Stimulated activated CD8-positive, alpha-beta memory T cell treated with anti-CD3 and anti-CD28 coated beads, Interleukin-15, amount 100 ng/mL, for 24 hours (primary cell): ENCODE measurements at places on chromosomes 1 and 21.

- no peak for DNase-seq
Observed at GRCh38 chr1:220342853-220343252, 70.6 kb upstream of the RAB3GAP2 start.

DNA sequence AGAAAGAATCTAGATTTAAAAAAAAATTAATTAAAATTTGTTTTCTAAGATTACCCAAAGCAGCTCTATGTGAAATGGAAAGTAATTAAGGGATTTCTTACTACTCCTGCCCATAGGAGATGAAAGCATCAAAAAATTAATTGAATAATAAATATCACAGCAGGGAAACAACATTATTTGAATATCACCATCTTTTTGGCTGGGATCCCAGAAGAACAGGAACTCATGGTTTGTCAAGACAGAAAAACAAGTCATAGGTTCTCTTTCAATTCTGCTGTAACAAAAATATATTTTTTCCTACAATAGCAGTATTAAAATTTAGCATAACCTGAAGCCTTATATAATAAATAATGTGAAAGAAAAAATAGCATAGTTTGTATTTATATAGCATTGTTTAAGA is 1713.4 kb downstream of the NCAM2 start:
- no peak for DNase-seq

DNA sequence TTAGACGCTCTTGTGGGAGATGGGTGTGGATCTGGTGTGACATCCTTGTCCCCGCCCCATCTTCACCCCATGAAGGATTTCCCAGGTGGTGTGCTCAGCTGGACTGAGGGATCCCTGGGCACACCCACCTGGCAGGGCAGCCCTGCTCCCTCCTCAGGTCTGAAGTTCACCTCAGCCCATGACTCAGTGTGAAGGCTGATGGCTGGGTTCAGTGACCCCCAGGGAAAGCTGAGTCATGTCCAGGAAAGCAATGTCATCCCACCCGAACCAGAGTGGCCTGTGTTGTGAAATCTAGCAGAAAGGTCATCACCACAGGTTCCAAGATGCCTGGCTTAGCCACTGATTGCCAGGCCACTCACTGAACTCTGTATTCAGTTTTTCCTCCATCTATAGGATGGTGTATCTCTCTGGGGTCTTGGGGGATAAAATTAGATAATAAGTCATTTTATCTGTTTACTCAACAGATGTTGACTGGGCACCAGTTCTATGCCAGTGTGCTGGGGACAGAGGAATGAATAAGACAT is 97.7 kb upstream of the JUN start:
- DNase-seq: no peak

GRCh38 chr1:200242110-200243041 is 167.5 kb downstream of the ZNF281 start:
- DNase-seq: no peak

DNA sequence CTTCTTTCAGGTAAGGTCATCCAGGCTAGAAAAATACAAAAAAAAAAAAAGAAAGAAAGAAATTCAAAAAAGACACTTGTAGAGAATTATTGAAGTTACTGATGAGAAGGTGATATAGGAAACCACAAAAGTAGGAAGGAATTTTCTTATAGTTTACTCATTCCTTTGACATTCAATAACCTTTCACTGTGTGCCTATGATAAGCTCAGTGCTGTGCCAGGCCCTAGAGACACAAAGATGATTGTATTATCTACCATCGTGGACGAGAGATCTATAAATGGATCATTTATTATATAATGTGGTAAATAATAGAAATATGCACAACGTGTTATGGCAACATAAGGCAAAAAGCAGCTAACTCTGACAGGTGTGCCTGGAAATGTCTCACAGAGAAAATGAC is 109.6 kb upstream of the NGF start:
- no peak for DNase-seq

GRCh38 chr21:26758083-26758880 is 86.9 kb downstream of the ADAMTS1 start:
- DNase-seq: no peak

DNA sequence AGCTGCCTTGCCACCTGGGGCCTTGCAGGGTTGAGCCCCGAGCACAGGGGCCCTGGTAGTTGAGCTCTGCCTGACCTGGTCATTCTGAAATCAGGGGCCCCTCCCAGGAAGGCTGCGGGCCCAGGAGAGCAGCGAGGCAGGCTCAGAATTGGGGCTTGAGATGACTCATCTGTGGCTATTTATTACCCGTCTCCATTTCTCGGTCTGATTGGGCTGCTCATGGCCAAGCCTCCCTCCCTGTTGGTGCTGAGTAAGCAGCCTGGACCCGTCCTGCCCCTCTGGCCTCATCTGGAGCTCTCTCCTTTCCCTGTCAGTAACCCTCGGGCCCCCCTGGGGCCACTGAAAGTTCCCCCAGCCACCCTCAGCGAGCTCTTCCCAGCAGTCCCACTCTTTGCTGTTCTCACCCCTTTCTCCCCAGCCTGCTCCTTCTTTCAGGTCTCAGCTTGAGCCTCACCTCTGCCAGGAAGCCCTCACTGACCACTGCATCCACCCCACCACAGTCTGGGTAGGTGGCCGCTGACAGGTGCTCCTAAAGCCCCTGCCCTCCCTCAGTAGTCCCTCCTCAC is 11.0 kb upstream of the TNFRSF8 start:
- DNase-seq: no peak

DNA sequence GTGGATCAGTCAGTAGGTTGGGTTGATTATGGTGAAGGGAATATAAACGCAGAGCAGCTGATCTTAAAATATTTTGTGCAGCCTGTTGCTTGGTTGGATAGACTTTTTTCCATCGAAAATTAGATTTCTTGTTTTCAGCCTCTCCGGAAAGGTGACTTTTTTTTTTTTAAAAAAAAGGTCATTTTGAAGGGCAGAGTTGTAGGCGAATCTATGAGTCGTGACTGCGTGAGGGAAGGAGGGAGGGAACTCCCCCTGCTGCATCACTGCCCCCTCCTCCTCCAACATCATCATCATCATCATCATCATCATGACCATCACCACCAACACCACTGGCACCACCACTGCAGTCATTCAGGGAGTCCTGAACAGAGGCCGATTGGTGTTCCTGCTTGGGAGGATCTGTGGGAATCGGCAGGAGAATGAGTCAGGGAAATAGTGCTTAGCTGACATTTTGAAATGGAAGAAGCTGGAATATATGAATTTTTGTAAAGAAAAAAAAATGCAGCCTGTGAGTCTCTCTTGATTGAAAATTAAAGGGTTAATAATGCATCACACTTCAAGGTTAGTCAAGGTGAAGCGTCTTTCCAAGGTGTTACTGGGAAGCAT is 1.2 kb downstream of the ATP1B1 start:
- no peak for DNase-seq

GRCh38 chr1:245475961-245476516 is 321.3 kb downstream of the KIF26B start:
- DNase-seq: no peak

DNA sequence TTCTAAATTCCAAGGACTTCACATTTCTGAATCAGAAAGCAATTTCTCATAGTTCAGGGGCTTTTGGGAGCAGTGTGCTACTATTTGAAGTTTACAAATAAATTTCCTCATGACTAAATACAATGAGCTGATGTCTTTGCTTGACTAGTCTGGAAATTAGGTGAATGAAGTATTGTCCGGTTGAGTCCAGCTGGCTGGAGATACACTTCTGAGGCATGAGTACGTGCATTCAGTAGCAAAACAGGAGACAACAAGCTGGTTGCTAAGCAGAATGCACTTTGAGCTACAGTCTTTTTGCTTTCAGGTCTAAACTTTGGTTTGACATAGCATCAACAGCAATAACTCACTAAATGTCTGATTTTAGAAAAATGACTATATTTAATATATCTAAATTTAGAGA is 27.1 kb downstream of the ZNHIT6 start:
- no peak for DNase-seq

DNA sequence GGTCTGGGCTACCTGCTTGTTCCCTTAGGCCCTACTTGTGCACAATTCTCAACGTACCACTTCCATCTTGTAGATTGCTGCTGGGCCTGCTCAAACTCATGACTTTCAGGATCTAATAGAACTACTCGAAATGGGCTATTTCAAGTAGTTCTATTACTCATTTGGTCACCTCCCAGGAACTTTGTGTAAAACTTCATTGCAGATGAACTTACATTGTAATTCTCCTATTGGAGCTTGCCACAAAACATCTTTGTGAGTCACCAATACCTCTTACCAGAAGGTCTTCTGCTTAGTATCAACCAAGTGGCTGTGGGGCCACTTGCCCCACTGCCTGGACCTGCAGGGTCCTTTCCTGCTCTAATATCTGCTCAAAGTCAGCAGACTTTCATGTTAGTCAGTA is 10.7 kb upstream of the MYOCOS start:
- no peak for DNase-seq

DNA sequence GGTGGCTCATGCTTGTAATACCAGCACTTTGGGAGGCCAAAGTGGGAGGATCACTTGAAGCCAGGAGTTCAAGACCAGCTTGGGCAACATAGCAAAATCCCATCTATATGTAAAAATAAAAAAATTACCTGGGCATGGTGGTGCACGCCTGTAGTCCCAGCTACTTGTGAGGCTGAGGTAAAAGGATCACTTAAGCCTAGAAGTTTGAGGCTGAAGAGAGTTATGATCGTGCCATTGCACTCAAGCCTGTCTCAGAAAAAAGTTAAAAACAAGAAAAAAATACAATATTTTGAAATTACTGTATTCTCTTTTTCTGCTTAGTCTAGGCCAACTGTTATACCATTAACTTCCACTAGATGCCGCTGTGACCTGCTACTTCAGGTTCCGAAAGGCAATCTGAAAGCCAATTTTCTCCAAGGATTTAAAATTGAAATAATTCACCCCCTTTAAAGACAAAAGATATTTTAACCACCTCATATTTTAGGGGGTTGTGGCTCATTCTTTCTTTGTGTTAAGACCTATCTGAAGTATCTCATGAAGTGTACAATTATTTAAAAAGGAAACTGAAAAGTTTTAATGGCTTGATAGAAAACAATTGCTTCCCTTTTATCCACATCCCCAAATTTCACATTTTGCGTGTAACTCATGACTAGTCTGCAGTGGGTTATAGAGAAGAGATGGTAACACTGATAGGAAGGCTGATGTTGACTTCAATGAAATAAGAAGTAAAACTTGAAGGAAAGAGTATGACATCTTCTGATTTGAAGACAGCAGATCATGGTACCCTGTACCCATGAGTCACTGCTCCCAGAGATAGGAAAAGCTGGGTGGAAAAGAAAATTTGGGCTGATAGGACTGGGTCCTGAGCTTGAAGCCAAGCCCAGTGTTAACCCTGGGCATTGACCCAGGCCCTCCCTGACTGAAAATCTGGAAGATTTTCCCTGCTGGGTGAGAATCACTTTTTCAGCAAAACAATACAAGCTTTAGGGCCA is 24.4 kb upstream of the CLDN14 start:
- no peak for DNase-seq

DNA sequence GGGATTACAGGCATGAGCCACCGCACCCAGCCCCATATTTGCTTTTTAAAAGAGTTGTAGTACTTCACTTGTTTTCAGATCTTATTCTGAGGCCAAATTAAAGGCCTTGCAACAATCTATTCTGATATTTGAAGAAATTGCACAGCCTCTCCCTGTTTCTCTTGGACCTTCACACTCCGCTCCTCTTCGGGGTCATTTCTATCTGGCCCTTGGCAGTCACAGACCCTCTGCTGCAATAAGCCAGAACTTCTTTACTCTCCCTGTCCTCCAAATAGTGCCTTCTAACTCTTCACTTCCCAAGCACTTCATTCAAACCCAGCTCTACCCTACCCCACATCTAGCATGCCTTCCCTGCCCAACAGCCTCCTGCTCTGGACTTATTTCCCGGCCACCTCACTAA is 110.7 kb downstream of the LAMC2 start:
- no peak for DNase-seq

DNA sequence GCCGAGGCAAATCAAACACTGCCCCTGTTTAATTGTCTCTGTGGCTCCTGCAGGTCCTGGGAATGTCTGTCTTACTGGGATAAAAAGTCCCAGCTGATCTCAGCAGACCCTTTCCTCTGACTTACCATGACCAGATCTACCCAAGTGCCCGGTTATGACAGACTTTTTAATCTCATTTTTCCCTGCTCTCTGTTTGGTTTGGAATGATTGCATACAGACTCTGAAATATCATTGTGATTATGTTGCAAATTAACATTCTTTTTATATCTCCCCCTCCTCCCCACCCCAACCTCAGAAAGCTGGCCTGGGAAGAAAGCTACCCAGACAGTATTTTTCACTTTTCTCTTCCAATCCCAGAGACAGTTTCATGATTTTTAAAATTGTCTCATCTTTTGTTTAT is 16.3 kb downstream of the RAB7B start:
- no peak for DNase-seq

DNA sequence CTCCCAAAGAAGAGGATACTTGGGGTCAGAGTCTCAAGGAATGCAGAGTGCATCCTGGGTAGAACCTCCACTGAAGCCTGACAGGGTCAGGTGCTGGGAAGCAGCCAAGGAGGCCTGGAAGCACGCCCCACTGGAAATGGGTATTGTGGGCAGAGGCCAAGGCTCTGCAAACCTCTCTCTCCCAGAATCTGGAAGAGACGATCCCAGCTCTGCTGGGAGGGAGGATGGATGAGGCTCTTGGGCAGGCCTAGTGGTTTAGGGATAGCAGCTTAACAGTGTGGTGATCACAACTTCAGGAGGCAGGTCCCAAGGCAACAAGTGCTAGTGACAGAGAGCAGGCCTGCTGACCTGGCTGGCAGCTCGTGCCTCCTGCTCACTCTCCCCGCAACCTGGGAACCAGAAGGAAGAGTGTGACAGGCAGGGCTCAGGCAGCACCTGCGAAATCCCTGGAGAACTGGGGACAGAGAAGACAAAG is 641.0 kb downstream of the PLPP3 start:
- no peak for DNase-seq

DNA sequence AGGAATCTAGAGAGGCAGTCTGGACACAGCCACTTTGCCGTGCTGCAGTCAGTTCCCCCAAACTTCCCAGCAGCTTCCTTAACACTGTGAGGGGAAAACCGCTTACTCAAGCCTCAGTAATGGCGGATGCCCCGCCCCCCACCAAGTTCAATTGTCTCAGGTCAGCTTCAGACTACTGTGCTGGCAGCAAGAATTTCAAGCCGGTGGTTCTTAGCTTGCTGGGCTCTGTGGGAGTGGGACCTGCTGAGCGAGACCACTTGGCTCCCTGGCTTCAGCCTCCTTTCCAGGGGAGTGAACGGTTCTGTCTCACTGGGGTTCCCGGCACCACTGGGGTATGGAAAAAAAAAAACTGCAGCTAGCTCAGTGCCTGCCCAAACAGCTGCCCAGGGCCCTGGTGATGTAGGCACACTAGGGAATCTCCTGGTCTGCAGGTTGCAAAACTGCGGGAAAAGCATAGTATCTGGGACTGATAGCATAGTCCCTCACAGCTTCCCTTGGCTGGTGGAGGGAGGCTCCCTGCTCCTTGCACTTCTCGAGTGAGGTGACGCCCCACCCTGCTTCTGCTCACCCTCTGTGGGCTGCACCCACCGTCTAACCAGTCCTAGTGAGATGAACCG is 23.7 kb upstream of the HFM1 start:
- no peak for DNase-seq

DNA sequence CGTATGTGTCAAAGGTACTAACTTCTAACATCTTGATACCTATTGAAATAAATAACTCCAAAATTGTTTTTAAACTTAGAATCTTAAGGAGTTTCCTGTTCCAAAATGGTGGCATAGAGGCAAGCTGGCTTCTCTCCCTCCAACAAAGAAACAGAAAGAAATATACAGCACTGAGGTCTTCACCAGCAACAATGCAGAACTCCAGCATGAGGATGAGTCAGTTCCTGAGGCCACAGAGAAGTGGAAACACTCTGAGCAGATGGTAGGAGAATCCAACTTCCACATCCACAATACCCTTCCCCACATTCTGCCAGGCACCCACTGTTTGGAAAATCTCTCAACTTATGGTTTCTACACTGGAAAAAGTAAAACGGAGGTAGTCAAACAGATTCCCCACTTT is 12.2 kb upstream of the PPIH start:
- DNase-seq: no peak
